ENCODE measurements at places on chromosomes 7 and 10.
A peak's percentile ranks its signal among the peaks of the same experiment; 100 is the strongest.

GRCh38 chr7:94394437-94395140 is at the start of gene COL1A2:
Gene COL1A2 (plus strand): TSS chr7:94394895. CDS start chr7:94395032, 137 bp downstream.
- no peak for DNase-seq

- peak; percentile 18 for DNase-seq
Measured at GRCh38 chr10:63866747-63867140, 345.5 kb downstream of the REEP3 start.

DNA sequence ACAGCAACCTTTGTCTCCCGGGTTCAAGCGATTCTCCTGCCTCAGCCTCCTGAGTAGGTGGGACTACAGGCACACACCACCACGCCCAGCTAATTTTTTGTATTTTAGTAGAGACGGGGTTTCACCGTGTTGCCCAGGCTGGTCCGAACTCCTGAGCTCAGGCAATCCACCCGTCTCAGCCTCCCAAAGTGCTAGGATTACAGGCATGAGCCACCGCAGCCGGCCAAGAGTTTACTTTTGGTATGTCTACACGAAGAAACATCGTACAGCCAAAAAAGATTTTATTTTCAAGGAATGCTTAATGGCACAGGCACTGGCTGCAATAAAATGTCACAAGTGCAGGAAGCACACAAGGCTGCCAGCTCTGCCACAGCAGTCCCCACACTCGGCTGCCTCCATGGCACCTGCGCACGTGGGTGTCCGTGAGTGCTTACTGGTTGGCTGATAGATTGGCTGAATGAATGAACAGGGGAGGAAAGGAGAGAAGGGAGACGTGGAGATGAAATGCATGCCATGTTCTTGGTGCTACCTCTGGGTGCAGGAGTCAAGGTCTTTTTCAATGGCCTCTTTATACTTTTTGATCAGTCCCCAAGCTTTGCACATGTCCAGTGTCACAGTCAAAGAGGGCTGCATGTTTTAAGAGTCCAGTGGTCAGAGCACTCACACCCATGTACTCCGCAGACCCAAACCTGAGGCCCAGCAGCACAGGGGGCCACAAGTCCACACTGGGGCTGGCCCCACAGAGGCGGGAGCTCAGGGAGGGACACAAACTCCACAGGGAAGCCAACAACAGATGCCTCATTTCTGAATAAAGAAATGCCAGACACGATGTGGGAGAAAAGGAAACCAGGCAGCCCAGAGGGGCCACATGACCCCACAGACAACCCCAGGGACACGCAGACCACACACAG is 198.2 kb downstream of the MAD1L1 start:
- no peak for DNase-seq

DNA sequence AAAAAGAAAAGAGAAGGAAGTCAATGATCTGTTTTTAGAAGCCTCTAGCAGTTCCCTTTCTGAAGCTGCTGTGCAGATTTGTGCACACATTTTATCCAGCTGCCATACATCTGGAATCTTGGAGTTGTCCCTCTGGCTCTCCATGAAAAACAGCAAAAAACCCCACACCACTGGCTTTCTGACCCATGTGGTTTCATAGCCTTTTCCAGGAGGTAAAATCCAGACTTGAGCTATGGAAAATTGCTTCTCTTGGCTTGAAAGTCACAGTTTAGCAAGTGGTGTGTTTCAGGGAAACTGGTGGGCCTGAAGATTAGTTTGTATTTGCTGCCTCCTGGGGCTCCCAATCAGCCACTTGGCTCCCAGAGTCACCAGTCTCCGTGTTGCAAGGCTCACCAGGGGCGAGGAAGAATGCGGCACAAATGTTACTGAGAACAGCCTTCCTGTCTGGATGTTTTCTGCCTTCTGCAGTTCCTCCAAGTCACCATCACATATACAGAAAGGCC is 50.1 kb upstream of the ADRB1 start:
- DNase-seq: no peak

DNA sequence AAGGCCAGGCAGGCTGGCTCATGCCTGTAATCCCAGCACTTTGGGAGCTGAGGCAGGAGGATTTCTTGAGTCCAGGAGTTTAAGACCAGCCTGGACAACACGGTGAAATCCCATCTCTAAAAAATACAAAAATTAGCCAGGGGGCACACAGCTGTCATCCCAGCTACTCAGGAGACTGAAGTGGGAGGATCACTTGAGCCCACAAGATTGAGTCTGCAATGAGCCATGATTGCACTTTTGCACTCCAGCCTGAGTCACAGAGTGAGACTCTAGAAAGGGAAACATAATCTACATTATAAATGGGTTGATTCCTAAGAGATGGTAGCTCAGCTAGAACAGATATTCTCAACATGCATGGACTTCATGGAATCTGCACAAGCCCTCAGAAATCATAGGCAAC is 6.3 kb upstream of the LIPF start:
- no peak for DNase-seq

DNA sequence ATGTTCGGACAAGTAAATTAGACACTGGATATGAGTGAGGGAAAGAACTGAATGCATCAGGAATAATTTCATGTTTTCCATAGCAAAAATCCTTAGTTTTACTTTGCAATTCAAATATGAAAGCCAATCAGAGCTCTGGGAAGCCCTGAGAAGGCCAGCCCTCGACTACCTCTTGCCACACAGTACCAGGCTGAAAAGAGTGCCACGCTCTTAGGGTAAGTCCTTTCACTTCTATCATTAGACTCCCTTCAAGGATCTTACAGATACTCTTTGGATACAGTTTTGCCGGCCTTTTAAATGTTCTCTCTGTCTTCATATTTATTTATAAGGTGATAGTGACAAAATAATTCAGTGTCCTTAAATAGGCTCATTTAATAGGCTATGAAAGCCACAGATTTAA is 1.9 kb downstream of the COBL start:
- no peak for DNase-seq

- DNase-seq: no peak
Measured at GRCh38 chr10:133041101-133041500, 46.6 kb upstream of the ADGRA1 start.
